ENCODE measurements at places on chromosomes 1 and 21.

GRCh38 chr1:41620365-41621169 lies 136.1 kb upstream of the EDN2 start:
- no peak for DNase-seq

DNA sequence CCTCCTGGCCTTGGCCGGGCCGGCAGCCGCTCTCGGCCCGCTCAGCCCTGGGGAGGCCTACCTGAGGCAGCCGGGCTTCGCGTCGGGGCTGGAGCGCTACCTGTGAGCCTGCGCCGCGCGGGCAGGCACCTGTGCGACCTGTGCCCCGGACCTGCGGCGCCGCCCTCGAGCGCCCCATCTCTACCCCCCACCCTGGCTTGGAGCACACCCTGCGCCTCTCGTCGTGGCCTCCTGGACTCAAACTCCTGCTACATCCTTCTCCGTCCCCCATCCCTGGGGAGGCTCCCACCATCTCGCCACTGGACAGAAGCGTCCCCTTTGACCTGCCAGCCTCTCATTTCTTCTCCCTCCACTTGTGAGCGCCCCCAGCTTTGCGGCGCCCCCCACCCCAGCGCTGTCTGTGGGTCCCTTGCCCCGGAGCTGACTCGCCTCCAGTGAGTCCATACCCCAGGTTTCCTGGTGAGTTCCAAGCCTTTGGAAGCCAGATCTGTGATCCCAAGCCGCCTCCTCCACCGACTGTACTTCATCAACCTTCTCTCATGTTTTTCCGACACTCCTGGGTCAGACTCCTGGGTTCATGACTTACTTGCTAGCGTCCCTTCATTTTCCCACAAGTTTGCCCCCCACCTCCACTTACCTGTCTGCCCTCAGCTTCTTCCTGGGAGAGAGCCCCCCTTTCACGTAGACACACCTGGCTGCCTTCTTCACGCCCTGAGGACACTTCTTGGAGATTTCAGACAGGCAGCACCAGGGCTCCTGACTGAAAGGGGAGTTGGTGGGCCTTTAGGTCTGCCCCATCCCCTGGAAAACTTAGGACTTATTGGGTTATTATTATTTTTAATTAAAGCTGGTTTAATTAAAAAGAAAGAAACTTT lies 1.3 kb downstream of the FOXE3 start:
- no peak for DNase-seq

DNA sequence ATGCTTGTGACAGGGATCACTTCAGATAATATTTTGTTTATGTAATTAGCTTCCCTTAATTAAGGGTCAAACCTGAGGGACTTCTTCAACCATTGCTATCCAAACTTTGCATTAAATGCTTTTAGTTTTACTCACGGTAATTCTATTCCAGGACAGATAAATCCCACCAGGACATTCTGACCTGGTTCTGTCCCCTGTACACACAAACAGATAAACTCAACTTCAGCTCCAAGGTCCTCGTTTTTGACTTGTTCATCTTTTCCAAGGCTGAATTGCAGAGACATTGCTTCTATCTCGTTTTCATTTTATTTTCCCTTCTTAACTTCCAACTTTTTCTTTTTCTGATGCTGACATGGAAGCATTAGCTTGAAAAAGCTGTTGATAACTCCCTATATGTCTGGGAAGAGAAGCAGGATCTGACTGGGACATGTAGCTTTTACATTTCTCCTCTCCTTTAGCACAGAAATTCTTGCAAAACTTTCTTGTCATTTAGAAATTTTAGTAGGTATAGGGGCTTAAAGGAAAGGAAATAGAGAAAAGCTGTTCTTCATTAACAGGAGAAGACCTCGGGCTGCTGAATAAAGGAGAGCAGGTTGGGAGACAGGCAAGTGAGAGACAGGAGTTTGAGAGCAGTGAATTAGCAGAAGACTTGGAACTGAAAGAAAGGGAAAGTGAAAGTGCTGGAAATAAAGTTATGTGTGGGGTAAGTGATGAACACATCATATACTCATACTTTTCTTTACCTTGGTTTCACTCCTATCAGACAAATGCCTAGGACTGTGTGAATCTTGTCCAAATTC lies 231.7 kb upstream of the B3GALT2 start:
- DNase-seq: no peak

GRCh38 chr1:89620664-89621063 lies 12.3 kb upstream of the LRRC8C start:
- no peak for DNase-seq

DNA sequence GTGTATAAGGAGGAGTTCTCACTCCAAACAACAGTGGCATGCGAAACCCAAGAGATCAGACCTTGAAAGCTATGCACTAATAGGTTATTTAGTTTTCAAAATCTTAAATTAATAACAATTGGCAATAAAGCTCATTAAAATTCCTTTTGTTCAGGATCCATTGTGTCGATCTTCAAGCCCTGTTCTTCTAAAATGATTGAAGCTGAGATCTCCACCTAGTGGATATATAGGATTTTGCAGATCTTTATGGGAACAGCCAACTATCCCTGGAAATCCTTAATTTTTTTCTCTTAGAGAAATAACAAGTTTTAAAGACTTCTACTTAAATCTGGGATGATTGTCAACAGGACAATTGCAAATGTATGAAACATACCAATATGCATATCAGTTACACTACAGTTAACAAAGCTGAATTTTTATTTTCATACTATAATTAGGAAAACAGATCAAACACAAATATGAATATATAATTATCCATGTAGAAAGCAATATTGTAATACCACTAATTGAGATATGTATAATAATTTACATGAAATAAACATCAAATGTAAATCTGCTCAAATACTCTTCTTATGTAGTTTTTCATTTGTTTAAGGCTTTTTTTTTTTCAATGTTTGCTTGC lies 43.3 kb downstream of the LRRC53 start:
- peak; percentile 18 for DNase-seq

DNA sequence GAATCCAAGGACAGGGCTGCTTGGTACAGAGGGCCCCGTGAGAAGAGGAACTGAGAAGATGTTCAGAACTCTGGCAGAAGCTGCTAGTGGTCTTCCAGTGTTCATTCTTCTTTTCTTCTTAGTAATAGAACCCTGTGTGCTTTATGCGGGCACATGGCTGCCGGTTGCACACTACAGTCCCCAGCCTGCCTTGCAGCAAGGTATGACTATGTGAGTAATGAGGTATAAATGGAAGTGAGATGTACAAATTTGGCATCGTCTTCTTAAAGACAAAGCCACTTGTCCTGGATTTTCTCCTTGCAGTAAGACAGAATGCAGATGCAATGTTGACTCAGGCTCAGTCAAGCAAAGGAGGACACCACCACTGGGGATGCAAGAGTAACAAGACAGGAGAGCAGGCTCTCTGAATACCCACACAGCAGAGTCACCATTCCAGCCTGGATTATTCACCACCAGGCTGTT lies 15.0 kb upstream of the ATP1B1 start:
- DNase-seq: no peak

GRCh38 chr1:157113631-157114030 lies 14.0 kb upstream of the ETV3L start:
- no peak for DNase-seq

GRCh38 chr1:63593303-63593885 lies at the start of gene PGM1:
Gene PGM1, plus strand, starts transcription at chr1:63593411. Its CDS starts 78 bp downstream, at chr1:63593489.
- peak; percentile 85 for DNase-seq

DNA sequence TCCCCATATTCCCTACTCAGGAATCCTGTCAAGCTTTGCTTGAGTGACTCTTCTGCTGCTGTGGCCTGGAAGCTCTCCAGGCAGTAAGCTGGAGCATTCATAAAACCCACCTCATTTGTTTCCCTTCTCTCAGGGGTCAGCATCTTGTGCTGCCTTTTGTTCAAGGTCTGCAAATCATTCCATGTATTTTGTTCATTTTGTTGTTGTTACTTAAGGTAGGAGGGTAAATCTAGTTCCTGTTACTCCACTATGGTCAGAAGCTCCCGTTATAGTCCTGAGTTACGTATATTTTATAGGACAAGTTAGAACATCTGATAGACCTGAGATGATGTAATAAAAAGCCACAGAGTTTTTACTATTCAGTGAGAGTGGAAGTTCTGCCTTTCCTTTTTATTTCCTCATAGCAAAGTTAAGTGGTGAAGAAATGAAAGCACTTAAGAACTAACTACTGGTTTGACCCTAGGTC lies 9.9 kb downstream of the SYNJ1 start:
- no peak for DNase-seq

DNA sequence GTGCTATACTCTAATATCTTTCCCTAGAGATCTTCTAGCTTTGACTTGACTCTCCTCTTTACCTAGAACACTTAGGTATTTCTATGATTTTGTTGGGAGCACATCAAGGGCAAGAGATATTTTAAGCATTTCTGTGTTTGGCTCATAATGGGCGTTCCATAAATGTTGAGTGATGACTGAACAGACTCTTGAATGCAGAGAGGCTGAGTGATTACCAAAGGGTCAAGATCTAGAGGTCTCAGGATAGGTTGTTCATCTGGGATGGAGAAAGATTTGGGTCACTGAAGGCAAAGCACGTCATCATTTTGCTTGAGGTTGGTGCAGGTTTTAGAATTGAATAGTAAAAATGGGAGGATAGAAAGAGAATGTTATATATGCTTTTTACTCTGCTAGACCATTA lies 705.4 kb upstream of the B3GALT2 start:
- no peak for DNase-seq

GRCh38 chr1:8604041-8604945 lies 213.1 kb downstream of the RERE start:
- DNase-seq: peak; percentile 68

DNA sequence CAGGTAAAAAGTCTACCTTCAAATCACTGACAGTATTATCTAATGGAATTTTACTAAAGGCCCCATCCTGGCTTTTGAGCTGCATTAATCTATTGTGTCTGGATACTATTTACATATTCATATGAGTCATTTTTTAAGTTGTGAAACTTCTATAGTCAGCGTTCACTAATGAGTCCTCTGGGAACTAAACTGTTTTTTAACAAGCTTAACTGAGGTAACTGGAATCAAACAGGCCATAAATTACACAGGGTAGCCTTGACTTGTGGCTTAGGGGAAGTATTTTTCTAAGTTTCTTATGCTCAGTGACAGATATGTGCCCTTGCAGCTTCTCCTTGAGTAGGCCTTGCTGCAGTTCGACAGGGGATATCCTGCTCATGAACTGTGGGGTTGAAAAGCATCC lies 68.8 kb downstream of the JMJD4 start:
- DNase-seq: no peak

- DNase-seq: no peak
Measured at GRCh38 chr1:193079187-193079586, 19.8 kb downstream of the RO60 start.

DNA sequence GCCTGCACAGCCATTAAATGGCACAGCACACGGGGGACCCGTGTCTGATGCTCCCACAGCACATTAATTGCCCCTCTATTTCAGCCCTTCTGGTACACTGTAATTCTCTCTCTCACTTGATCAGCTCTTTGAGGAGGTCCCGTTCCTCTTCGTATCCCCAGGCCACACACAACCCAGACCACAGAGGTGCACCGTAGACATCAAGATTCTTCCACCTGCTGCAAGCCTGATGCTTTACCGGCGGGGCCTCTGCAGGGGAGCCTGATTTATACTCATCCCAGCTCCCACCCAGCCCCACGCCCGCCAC lies 759 bp downstream of the SMYD3 start:
- DNase-seq: no peak

Data from GM10248 (cell line).